AG10803 (cell line): ENCODE measurements at places on chromosomes 7 and 10.

GRCh38 chr7:141456711-141457110, 94.5 kb upstream of the AGK start:
- DNase-seq, result no peak

DNA sequence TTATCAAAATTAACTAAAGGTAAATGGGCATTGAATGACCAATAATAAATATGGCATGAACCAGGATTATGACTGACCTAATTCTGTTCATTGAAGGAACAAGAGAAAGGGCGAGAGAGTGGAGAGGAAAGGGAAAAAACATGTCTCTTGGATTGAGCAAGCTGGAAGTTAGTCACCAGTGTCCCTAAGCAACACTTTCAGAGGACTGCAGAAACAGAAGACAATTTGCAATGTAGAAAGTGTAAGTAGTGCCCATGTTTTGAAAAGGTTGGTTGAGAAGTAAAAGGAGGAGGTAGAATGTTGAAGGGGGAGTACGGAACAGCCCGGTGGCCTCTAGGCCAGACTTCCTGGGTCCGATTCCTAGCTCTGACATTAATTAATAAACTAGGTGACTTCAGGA, 94.6 kb downstream of the FAS start:
- peak; percentile 63 for DNase-seq

DNA sequence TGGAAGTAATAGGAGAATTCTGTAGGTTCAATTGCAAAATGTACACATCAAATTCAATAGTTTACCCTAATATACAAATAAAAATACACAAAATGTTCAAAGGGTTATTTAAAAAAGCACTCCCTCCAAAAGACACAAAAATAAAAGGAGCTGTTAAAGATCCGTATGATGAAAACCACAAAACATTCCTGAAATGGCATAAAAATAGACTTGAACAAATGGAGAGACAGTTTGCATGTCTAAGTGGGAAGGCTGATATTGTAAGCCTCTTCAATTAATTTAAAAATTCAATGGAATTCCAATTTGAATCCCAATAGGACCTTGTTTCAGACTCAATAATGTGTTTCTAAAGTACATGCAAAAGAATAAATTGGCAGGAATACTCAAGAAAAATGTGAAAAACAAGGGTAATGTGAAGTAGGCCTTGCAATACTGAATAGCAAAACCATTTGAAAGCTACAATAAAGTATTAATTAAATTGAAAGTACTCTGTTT, 38.0 kb upstream of the INSYN2A start:
- peak; percentile 15 for DNase-seq

DNA sequence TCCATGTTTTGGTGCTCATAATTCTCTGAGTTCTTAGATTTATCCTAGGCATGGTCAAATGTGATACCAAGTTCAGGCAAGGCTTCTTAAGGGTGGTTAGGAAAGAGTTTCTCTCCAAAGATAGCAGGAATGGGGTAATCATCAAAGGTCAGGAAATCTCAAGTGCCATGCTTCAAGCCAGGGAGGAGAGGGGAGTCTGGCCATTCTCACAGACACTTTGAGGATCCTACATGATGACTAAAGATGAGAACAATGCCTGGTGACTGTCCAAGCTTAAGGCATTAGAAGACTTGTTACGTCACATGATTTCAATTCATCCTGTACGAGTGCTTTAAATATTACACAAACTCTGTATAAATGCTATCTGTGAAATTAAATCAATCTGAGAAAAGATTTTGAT, 59.4 kb downstream of the POM121L12 start:
- no peak for DNase-seq

GRCh38 chr7:16978358-16979244, 96.8 kb upstream of the AGR3 start:
- peak; percentile 61 for DNase-seq

DNA sequence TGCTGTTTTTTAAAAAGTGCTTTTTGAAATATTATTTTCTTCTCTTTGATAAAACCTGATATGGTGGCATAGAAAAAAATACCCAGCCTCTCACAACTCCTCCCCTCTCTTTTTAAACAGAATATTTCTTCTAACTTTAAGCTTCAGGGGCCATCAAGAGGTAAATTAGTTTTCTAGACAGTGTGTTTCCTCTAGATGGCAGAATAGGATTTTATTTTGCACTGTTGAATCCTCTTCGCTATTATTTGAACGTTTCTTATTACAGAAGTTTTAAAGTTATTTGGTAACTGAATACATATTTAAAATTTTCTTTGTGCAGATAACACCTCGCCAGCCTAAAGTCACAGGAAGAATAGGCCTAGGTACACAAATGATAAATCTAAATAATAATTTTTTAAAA, 30.3 kb downstream of the ARL5B start:
- peak; percentile 61 for DNase-seq

DNA sequence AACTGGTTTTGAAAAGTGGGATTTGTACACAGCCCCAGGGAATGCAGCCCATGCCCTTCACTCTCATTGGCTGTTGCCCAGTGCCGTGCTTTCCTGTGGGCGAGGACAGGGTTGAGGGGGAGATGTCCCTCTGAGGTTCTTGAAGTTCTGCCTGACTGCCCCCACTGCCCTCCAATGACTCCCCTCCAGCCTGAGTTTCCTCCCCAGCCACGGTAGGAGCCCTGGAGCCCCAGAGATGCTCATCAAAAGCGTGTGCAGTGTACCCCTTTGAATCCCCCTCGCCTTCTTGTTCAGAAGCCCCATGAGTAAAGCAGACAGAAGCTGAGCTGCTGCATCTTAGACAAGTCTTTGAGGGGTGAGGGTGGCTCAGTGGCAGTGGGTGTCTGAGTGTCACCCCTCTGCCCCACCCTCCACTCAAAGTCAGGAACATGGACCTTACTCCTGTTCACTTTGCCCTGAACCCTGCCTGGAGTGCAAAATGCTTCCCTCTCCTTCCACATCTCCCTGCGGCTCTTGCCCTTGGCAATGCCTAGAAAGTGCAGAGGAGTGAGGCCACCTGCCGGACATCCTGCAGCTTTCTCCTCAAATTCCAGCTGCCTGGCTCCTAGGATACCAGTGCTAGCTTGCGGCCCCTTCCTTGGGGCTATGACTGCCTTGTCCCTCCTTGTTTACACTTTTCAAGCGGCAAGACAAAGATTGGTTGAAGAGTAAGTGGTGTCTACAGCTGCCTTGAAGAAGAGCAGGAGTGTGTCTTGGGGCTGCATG, 19.9 kb downstream of the FAM241B start:
- DNase-seq, result no peak

- DNase-seq, result peak; percentile 17
Measured at GRCh38 chr10:72889391-72889831, 4.1 kb upstream of the OIT3 start.

- no peak for DNase-seq
Measured at GRCh38 chr10:69176823-69177222, 3.2 kb upstream of the SUPV3L1 start.

DNA sequence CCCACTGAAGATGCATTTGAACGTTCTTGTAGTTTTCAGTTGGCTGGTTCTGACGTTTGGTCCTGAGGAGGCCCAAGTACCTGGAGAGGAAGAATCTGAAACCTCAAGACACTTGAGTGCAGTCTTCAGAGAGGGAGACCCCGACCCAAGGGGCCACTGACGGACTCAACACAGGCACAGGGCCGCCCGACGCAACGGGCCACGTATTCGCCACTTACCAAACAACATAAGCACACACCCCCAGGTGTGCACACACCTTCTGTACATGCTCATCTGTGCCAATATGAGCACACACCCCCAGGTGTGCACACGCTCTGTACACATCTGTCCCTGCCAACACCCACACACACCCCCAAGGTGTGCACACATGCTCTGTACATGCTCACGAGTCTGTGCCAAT, 68.5 kb downstream of the DIP2C start:
- no peak for DNase-seq

GRCh38 chr10:101219139-101219945, 9.9 kb downstream of the LBX1 start:
- DNase-seq, result no peak

DNA sequence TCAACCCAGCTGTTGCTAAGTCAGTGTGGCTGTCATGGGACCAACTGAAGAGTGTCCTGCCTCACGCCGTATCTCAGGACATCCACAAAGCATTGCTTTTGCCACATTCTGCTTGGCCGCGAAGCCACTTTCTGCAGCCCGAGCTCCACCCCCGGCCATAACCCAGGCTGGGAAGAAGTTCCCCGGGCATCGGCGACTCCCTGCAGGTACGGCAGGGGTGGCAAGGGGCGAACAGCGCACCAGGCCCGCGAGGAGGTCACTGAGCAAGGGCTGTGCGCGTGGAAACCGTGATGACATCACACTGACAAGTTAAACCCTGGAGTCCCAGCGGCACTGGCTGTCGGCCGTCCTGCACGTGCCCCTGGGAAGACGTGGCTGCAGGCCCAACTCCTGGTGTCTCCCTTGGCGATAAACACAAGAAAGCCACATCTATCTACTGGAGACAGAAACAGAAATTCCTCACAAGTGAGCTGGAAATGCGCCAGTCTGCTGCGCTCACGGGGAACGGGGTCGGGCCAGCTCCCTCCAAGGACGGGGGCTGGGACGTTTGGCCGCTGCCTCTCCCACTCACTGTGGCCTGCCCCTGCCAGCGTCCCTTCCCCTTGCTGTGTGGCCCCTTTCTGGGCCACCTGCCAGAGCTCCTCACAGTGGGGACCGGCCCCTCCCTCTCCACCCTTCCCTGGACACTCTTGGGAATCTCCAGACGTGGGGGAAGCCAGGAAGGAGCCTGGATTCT, 326.3 kb downstream of the DNAJB6 start:
- no peak for DNase-seq

GRCh38 chr10:85761906-85762445, 604.6 kb downstream of the GRID1 start:
- no peak for DNase-seq

- DNase-seq, result no peak
Measured at GRCh38 chr7:27000496-27000895, 95.3 kb downstream of the HOXA1 start.

GRCh38 chr7:41529831-41530230, 173.1 kb downstream of the INHBA start:
- DNase-seq, result no peak

DNA sequence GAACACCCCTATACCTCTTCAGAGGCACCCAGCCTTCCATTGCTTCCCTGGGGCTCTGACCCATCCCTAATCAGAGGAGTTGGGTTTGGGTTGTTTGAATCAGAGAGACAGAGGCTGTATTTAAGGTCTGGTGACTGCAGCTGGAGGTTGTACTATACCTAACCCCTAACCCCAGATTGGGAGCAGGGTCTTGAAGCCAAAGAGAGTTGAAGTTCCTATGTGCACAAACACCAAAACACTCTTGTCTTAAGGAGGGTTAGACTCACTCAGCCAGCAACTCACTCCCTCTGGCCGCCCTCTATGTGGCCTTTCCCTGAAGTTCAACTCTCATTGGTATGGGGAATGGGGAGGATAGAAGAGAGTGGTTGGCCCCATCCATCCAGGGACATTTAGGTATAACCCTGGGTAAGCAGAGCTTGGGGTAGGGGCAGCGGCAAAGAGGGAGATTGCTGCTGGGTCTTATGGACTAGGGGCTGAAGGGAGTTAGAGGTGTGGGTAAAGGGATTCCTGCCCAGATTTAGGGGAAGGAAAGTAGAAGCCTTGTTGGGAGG, 80.0 kb downstream of the PAX2 start:
- no peak for DNase-seq
